ENCODE measurements at places on chromosomes 6 and 20.

DNA sequence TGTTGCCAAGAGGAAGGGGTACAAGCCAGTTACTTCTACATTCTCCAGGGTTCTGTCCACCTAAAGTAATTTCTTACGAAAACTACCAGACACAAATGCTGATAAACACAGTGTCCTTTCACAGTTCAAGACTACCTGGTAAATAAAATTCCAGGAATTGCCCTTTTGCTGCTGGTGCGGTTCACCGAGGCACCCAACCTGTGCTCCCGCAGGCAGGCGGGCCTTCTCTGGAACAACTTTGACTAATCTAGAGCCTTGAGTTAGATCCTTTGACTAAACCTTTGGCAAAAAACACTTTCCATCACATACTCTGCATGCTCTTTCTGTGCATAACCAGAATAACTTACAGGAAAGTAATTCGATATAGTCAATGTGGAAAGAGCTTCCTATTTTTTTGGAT is 107.0 kb downstream of the HUS1B start:
- no peak for DNase-seq

- DNase-seq, result no peak
Measured at GRCh38 chr6:44935693-44936300, 392.3 kb upstream of the RUNX2 start.

DNA sequence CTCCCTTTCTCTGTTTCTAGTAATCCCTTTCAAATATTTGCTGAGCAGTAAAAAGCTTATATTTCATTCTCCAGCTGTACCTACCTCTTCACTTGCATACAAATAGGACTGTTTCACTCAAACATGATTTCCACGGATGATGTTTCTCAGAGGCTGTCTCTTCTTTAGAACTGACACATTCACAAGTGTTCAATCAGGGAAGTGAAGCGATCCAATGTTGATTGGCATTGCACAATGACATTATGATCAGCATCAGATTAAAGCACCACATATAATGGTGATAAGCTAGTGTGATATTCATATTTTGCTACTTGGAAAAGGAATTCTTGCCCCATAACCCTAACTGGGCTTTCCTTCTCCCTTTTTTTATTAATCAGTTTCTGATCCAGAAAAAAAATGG is 681.8 kb downstream of the TBC1D32 start:
- DNase-seq, result no peak

DNA sequence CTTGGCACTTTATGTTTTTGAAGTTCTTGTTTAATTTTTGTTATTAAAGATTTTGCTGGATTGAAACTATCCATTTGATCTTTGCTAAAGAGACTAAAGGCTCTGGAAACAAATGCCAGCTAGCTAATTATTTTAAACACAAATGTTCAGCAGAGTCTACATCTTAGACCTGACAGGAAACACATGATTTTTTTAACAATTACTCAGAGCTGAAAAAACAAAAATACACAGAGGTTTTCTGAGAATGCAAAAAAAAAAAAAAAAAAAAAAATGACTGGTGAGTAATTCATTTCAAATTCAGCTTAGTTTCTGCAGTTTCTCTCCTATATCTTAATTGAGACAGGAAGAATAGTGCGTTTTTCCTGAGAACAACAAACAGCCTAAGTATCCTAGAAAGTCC is 448.0 kb downstream of the TENT5A start:
- no peak for DNase-seq

GRCh38 chr6:73032586-73032985 is 192.7 kb downstream of the KHDC1L start:
- no peak for DNase-seq

DNA sequence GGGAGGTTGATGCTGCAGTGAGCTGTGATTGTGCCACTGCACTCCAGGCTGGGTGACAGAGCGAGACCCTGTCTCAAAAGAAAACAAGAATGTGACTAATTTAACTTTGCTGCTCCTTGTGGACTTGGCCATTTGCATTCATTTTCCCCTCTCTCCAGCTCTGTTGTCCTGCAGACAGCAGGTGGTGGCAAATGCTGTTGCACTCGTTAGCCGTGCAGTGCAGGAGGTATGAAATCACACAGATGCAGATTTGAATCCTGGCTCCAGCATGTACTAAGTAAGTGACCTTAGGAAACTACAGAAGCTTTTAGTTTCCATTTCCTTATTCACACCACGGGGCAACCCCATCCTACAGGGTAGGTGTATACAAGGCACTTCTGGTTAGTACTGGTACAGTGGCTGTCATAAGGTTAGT is 9.6 kb upstream of the BEND3 start:
- no peak for DNase-seq

GRCh38 chr6:157205473-157206358 is 117.6 kb downstream of the TMEM242 start:
- no peak for DNase-seq

- no peak for DNase-seq
Measured at GRCh38 chr6:45132658-45133294, 195.4 kb upstream of the RUNX2 start.
